Caco-2 (cell line): ENCODE measurements at places on chromosomes 6 and 20.
A peak's percentile ranks its signal among the peaks of the same experiment; 100 is the strongest.

GRCh38 chr20:49397525-49397924, 84.9 kb downstream of the KCNB1 start:
- DNase-seq, result no peak

DNA sequence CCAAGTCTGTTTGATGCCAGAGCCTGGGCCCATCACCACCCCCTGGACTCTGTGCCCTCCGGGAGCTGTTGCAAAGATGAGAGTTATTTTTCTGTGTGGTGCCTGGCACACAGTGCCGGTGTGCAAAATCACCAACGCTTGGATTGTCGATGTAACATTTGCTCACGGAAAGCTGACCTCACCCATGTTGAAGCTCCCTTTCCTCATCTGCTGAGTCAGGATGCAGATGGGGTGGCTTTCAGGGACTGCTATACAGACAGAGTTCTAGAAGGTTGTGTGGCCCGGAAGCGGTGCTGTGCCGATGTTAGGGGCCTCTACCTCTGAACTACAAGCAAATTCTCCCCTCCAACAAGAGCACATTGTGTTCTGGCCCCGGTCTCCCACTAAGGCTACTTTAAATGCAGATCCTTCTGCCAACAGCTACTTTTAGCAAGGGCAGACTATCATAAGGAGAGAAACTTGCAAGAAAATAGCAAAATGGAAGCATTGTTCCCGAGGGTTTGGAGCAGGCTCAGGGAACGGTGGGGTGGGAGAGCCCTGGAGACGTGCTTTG, 34.0 kb downstream of the EYA2 start:
- DNase-seq, result no peak

DNA sequence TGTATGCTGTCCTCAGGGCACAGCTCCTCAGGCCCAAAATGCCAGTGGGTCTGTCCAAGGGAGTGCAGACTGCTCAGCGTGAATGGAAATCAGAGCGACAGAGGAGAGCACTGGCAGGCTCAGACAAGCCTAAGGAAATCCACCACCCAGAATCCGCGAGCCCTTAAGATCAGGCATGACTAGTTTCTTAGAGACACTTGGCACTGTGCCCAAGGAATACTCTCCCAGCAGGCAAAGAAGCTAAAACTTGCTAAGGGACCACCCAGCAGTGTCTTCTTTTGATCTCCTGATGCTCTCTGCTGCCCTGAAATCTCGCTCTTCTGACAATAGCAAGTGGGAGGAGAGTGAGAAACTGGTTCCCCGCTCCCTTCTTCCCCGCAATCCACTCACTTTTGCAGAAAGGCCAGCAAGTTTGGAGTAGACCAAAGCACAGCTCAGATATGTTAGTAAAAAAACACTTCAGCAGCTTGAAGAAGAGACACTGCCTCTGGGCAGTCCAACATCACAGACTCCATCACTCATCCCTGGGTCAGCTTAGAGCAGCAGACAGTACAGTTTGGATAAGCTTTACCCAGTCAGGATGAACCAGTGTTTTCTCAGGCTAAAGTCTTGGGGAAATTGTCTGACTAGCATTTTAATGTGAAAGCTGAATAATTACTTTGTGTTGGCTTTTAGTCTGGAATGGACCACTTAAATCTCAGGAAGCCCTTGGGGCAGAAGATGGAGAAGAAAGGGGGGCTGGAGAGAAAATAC, 32.4 kb downstream of the TRAF3IP2 start:
- DNase-seq, result no peak

GRCh38 chr20:9919271-9920014, 80.6 kb upstream of the PAK5 start:
- DNase-seq, result no peak

- DNase-seq, result peak; percentile 38
Observed at GRCh38 chr20:32314768-32315167, 37.3 kb downstream of the KIF3B start.

DNA sequence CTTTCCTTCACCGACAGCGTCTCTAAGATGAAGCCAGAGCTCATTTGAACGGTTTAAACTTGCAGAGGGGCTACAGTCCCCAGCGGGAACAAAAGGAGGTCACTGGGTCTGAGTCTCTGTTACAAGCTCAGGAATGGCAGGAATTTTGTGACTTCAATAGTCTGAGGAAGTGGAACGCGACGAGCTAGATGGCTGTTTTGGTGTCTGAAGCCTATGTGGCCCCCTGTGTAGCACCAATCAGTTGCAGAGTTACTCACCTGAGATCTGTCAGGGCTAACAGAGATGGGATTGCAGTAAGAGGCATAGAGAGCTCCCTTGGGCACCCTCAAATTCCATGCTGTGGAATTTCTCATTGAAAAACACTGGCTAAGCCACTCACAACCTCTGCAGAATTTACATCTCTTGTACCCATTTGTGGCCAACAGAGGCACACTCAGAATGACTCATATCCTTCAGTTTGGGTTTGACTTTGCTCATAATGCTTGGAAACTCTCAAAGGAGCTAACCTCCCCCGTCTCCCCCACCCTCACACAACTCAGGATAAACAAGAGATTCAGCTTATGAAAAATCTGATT, 7.1 kb upstream of the TCP11 start:
- DNase-seq, result peak; percentile 28

GRCh38 chr6:42984924-42985475, 630 bp downstream of the PPP2R5D start:
- DNase-seq, result peak; percentile 13

DNA sequence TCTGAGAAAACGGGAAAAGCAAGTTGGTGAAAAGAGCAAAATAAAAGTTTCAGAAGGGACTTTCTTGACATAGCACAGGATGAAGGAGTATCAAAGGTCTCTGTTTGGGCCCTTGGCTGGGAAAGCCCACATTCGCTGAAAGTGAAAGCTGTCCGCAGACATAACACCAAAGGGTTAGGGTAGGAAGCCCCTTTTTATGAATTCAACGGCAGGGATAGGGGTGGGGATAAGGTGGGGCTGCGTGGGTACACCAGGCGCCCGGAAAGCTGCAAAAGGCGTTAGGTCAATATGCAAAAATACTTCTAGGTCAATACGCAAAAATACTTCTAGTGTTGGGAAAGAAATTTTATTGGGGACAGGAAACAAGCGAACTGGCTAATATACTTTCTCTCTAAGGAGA, 135.1 kb downstream of the OR2B2 start:
- no peak for DNase-seq

DNA sequence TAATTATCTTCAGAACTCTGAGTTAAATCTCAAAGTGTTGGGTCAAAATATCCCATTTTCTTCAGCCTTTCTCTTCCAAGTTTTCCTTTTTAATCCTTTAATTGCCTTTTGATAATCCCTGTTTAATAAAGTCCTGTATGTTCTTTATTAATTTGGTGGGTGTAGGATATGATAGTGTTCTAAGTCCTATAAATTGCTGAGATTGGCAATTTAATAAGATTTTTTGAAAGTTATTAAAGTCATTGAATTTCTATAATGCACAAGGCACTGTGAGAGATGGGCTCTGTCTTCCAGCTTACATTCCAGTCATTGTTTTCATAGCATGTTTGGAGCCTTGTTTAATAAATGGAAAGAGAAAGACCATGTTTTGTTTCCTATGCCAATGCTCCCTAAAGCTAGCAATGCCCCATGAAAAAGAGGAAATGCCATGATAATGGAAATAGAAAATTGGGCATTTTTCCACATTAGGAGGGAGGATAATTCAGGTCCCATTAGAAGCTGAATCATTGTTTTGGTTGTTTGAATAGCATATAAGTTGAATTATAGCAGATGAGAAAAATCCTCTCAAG, 404.8 kb downstream of the CD109 start:
- DNase-seq, result no peak

DNA sequence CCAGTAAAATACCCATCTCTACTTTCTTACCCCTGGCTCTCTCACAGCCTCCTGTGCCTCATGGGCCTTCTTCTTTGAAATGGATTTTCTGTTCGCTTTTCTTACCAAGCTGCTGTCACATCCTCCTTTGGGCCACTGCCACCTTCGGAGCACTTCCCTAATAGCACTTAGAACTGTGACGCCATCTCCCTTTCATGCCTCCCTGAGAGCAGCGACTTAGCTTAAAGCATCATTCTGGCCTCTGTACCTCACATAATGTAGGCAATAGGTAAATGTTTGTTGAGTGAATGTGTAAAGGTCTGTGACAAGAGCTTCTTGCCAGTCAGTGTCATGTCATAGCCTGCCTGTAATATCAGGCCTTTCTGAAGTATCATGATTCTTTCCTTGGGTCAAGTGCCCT, 78.8 kb downstream of the ADGRG6 start:
- DNase-seq, result no peak

GRCh38 chr20:50195524-50196120, 5.0 kb downstream of the CEBPB start:
- no peak for DNase-seq

GRCh38 chr6:131645846-131646245, 8.7 kb downstream of the ENPP3 start:
- DNase-seq, result no peak

DNA sequence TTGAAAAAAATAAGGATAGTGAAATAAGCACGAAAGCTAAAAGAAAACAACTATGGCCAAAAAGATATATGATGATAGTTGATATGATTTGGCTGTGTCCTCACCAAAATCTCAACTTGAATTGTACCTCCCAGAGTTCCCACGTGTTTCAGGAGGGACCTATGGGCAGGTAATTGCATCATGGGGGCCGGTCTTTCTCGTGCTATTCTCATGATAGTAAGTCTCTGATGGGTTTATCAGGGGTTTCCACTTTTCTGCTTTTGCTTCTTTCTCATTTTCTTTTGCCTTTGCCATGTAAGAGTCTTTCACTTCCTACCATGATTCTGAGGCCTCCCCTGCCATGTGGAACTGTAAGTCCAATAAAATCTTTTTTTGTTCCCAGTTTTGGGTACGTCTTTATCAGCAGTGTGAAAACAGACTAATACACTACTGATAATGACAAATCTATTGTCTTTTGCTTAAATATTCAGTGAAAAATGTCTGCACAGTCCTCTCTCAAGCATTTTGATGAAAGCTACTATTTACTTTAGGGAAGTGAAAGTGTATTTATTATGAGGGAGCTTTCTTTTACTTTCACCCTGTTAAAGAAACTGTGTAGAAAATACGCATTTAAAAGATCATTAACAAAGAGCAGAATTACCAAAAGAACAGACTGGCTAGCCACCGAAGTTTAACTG, 389.1 kb downstream of the HTR1B start:
- no peak for DNase-seq

- DNase-seq, result no peak
Observed at GRCh38 chr20:13017235-13017634, 8.5 kb downstream of the SPTLC3 start.

GRCh38 chr20:63738687-63739129, 868 bp upstream of the SLC2A4RG start:
- peak; percentile 88 for DNase-seq

DNA sequence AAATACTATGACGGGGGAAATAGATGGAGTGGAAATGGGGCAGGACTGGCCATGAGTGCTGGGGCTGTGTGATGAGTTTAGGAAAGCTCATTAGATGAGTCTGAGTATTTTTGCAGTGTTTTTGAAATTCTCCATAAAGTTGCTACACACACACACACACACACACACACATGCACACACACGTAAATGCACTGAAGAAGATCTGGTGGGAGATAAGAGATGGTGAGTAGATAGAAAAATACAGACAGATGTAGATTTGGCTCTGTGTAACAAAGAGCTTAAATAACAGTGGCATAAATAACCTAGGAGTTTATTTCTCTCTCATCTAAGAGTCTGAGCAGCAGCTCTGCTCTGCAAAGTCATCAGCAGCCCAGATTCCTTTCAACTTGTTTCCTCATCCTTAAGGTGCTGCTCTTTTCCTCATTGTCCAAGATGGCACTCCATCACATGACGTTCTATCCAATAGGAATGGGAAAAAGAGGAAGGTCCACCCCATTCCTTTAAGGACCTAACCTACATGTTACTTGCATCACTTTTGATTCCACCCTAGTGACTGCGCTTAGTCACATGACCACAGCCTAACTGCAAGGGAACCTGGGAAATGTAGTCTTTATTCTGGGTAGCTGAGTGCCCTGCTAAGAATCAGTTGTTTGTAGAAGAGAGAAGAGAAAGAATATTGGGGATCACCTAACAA, 76.4 kb downstream of the EYA2 start:
- DNase-seq, result peak; percentile 85

GRCh38 chr6:61841958-61842357, 444.1 kb downstream of the KHDRBS2 start:
- DNase-seq, result no peak

DNA sequence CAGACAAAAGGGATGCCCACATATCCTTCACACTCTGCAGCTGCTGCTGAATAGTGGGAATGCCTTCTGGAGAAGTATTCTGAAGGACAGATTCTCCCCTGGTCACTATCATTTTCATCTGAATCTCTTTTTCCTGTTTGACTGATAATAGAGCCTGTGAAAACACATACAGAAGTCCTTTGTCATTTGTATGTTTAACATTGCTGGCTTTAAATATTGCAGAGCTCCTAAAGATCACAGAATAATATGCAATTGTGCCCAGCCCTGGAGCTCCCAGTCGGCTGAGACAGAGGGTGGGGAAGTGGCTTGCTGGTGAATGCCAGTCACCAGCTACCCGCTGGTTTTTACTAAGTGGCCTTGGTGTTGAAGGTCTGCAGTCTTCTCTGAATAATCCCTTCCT, 272.3 kb downstream of the SYNE1 start:
- no peak for DNase-seq

DNA sequence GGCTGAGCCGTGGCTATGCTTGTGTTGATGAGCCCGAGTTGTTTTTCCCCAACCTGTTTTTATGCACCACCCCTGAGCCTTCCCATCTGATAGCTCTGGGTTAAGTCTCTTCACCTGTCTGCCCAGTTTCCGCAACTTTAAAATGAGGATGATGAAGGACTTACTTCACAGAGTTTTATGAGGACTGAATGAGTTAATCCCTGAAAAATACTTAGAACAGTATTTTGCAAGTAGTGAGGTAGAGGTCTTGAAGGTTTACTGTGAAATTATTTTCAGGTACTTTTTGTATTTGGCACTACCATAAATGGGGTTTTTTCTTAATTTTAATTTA, 3.2 kb downstream of the MTG2 start:
- no peak for DNase-seq

DNA sequence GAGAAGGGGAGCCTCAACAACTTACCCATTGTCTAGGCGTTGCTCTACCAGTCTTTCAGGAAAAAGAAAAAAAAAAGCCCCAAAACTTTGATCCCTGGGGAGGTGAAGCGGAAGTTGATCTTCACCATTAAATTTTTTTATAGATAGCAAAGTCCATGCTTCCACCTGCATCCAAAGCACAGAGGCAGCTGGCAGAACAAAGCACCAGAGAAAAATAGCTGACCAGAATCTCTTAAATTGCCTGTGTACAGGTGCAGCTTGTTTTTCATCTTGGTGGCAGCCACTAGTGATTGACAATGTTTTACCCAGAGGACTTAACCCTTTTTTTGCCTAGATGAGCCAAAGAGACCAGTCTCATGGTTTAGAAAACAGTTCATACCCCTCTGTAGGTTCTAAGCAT, 86.0 kb downstream of the MYB start:
- peak; percentile 69 for DNase-seq
